Lung (tissue), 17 donors: ENCODE measurements at places on chromosomes 12 and 14.

GRCh38 chr12:57738661-57739237 is at the start of gene AGAP2:
AGAP2 (minus strand) TSS chr12:57738742; CDS start chr12:57738246, 496 bp downstream.
- DNase-seq = no peak

DNA sequence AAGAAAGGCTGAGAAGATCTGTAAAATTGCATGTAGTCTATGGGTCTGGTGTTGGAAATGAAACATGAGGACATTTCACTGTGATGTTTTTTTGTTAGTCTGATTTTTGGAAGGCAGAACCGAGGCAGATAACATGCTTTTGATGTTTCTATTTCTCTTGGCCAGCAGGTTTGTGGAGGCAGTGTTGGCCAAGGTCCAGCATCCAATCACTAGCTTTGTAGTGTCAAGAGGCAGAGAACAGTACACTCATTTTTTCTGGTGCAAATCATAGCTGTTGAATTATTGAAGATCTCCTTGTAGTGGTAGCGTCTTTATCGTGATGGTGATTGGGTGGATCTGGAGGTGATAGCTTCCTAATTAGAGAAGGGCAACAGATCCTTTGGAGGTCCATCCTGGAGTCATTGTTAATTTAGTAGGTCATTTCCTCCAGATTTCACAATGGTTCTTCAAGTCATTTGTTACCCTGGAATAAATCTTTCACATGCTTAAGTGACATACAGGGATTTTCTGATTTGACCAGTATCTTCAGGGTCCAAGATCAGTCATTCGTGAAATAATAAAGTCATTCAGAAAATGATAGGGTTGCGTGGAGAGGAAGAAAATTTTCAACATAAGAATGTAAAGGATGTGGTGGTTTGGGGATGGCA is 252.4 kb upstream of the CPNE8 start:
- peak; percentile 19 for DNase-seq

DNA sequence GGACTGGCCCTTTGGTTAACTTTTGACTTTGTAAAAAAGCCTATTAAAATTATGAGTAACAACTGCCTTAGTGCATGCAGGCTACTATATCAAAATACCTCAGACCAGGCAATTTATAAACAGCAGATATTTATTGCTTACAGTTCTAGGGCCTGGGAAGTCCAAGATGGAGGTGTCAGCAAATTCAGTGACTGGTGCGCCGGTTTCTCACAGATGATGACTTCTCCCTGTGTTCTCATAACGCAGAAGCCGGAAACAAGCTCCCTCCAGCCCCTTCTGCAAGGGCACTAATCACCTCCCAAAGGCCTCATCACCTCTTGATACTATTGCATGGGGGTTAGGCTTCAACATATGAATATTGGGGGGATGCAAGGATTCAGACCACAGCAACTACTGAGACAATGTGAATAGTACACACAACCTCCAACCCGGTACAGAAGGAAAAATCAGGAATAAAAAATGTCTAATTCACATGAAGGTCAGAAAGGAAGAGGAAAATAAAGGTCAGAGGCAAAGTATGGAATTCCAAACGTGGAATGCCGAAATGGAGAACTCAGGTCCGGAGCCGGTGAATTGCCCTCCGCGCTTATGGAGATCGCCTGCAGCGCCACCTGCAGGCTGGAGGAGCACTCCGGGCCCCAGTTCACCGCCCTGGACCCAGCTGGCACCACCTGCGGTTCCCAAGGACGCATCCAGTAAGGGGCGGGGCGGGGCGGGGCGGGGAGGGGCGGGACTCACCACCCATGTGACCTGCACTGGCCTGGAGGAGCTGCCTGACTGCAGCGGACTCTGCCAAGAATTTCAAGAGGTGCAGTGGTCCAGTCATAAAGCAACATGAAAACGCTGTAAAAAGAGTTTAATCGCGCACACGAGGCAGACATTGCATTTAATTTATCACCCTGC is 203.4 kb downstream of the KIF26A start:
- DNase-seq = peak; percentile 70

DNA sequence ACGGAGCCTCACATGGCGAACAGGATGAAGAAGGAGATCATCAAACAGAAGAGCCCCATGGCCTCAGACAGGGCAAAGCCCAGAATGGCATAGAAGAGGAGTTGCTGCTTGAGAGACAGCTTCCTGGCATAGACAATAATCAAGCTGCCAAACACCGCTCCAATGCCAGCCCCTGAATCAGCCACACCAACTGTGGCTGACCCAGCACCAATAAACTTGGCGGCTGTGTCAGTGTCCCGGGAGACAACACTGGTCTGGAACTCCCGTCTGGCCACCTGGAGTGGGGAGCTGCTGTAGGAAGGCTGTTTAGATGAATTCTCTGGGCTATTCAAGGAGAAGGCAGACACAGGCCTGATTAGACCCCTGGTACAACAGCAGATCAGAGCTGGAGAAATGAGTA is 100.1 kb downstream of the HEATR5A start:
- no peak for DNase-seq

DNA sequence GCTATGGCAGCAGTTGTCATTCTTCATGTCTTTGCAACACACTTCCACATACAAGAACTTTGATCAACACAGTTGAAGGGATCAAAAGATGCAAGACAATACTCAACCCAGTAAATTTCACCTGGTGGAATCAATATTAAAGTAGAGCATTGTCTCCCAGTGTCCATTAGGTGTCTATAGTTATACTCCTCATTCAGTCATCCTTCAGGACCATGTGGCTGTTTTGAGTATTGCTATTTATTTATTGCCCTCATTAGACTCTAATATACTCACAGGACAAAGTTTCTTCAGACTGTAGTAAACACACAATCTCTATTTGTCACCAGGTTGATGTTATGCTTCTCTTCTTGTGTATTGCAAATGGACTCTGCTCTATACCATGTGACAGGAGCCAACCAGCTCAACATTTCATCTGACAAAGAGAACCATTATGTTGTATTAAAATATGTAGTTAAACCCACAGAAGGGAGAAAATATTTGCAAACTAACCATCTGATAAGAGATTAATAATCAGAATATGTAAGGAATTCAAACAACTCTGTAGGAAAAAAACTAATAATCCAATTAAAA is 146.6 kb downstream of the TGFB3 start:
- DNase-seq = no peak

- DNase-seq = peak; percentile 24
Measured at GRCh38 chr12:87953256-87953860, 75.8 kb downstream of the C12orf50 start.

- no peak for DNase-seq
Measured at GRCh38 chr12:124684496-124684895, 117.1 kb upstream of the NCOR2 start.

DNA sequence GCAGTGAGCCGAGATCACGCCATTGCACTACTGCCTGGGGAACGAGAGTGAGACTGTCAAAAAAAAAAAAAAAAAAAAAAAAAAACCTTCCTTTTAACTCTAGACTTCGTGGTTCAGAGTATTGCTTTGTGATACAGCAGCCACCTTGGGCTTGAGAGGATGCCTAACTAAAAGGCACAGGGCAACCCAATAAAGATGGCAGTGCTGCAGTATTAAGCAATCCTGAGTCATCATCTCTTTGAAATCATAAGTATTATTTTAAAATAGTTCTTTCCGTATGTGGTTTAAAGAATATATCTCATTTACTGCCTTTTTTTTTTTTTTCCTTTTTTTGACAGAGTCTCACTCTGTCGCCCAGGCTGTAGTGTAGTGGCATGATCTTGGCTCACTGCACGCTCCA is 116.1 kb downstream of the PLEKHA5 start:
- DNase-seq = no peak

DNA sequence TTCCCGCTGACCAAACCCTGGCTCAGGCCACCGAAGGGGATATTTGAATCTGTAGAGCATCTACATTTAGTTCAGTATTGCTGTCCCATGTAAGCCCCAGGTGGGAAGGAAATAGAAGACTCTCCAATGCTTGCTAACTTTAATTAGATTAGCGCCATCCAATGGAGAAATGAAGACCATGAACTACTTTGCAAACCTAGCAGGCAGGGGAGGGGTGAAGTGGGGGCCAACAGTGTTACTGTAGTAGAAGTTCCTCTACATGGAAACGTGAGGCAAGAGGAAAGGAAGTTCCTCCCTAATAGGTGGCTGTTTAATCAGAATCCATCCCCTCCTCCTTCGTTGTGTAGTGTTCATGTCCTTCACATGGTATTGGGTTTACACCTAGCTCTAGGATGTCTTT is 9.3 kb upstream of the DENND5B start:
- DNase-seq = no peak

- peak; percentile 19 for DNase-seq
Measured at GRCh38 chr12:132827763-132828703, 636 bp downstream of the GOLGA3 start.

GRCh38 chr12:91516695-91517047 is 334.1 kb upstream of the DCN start:
- DNase-seq = no peak

- DNase-seq = no peak
Measured at GRCh38 chr14:35558680-35559079, 24.7 kb downstream of the INSM2 start.

GRCh38 chr12:130422676-130423075 is 85.0 kb downstream of the PIWIL1 start:
- no peak for DNase-seq

- no peak for DNase-seq
Measured at GRCh38 chr12:18576104-18576626, 161.6 kb downstream of the PLCZ1 start.

- DNase-seq = no peak
Measured at GRCh38 chr14:37082449-37082848, 90.0 kb downstream of the SLC25A21 start.

- DNase-seq = no peak
Measured at GRCh38 chr12:55116152-55116551, 10.1 kb upstream of the OR9K2 start.

DNA sequence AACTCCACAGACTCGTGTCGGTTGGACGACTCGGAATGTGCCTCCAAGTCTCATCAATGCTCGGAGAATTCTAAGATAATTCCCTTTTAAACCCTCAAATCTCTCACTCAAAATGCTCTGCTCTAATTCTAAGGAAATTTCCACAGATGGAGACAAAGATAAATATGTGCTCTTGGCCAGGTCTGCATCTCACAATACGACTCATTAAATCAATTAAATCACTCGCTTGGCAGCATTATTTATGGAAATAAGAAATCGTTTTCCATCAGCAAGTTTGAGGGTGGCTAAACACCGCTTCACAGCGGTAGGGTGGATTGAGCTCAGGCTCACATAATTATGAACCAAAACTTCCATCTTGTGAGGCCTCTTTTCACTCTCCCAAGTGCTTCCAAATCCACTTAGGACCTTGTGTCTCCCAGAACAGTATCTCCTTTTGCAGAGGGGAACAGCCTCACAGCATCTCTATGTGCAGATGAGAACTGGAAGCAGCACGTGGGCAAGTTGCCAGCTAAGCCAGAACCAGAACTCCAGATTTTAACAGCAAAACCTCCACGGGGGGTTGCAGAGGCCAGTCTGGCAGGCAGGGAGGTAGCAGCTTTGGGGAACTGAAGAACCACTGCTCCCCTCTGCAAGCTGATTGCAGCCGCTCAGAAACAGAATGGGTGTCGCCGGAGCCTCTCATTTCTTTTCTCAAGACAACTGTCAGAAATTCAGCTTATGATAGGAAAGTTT is 43.8 kb downstream of the RIMBP2 start:
- DNase-seq = no peak
